ENCODE measurements at places on chromosomes 11 and 22.
A peak's percentile ranks its signal among the peaks of the same experiment; 100 is the strongest.

GRCh38 chr11:100340466-100341319 lies 346.4 kb upstream of the ARHGAP42 start:
- no peak for DNase-seq

GRCh38 chr11:100789500-100789899 lies 102.4 kb downstream of the ARHGAP42 start:
- DNase-seq, result peak; percentile 33

- no peak for DNase-seq
Observed at GRCh38 chr11:73017024-73017751, 124.9 kb downstream of the FCHSD2 start.

DNA sequence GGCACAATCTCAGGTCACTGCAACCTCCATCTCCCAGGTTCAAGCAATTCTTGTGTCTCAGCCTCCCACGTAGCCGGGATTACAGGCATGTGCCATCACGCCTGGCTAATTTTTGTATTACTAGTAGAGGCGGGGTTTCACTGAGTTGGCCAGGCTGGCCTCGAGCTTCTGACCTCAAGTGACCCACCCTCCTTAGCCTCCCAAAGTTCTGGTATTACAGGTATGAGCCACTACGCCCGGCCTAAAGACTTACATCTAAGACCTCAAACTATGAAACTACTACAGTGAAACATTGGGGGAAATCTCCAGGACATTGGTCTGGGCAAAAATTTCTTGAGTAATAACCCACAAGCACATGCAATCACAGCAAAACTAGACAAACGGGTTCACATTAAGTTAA lies 13.8 kb upstream of the FAM181B start:
- DNase-seq, result no peak

DNA sequence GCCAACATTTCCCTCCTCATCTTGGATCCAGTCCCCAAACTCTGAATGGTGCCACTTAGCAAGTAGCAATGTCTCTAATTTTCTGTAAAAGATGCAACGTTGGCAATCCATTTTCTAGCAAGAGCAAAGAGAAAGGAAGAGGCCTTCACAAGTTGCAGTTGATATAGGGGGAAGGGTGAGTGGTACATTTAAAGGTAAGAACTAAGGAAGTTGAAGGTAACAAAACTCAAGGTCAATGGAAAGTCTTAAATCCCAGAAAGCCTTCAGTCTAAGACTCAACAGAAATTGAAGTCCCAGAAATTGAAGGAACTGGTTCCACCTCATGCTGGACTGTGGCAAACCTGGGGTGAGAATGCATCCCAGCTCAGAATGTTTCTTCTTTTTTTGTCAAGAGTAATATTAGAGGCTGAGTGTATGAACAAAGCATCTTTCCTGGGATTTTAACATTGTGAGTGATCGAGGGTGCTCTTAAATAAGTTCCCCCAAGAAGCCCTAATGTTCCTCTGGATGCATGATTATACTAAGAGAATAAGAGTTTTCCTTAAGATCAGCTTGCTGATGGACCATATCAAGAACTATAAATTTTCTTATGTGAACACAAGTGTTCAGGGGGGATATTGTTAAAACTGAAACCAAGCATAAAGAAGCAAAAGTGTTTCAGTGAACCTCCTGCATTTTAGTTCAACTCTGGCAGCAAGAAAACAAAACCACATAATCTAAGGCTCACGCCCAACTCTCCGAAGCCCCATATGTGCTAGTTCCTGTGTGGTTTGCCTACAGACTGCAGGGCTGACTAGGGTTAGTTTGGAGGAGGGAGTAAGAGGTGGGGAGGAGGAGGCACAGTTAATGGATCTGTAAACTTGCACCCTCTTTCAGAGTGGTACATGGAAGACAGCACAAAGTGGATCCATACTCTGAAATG lies at the start of gene GRAP2:
Gene GRAP2, plus strand, starts transcription at position 779 of the 922 bp plus-strand sequence. CDS start 46,023 bp downstream, outside the sequence.
- no peak for DNase-seq

GRCh38 chr11:2745511-2745910 lies 45.7 kb upstream of the KCNQ1OT1 start:
- DNase-seq, result no peak

DNA sequence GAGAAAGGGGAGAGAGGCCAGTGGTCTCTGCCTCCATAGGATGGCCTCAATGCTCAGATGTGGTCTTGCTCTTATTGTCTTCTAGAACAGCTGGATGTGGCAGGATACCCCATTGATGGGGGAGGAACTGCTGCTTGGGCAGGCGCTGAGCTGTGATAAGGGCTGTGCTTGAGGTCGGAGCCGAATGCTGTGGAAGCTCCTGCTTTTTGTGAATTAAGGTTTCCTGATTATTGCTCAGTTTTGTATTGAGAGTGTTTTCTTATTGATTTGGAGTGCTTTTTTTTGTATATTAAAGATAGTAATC lies 57.2 kb downstream of the CABIN1 start:
- peak; percentile 5 for DNase-seq

All from right hindlimb (tissue), 1 donor.